ENCODE measurements at places on chromosomes 11 and 22.

DNA sequence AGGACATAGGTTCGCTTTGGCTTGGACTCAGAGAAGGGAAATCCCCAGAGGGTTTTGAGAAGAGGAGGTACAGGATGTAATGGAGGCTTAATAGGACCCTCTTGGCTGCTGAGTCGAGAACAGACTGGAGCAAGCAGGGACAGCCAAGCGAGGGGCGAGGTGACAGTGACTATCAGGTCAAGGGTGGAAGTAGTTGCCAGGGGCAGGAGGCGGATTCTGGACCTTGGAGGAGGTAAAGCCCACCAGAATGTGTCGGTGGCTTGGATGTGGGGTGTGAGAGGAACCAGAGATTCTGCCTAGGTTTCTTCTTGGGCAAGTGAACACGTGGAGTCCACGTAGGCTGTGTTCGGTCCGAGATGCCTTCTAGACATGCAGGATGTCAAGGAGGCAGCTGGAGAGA lies 4.4 kb downstream of the TRMT112 start:
- no peak for DNase-seq

DNA sequence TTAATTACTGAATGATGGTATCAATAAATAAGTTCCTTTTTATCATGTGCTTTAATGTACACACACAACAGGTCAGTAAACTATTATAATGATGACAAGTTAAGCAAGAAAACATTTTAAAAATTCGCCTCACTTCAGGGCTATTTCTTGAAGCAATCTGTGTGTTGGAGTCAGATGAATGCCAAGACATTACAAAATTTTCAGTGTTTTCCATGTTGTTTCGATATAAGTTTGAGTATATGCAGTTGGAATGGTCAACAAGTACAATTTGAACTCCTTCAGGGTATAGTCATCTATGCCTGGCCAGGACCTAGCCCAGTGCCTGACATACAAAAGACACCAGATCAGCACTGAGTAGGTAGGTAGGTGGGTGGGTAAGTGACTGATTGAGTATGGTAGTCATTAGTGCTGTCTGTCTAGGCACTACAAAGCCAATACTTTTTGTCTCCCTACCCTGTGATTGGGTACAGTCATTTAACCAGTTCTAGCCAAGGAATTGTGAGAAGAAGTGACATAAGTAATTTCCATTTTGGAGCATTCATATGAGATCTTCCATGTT lies 7.5 kb downstream of the PRCP start:
- DNase-seq: no peak

DNA sequence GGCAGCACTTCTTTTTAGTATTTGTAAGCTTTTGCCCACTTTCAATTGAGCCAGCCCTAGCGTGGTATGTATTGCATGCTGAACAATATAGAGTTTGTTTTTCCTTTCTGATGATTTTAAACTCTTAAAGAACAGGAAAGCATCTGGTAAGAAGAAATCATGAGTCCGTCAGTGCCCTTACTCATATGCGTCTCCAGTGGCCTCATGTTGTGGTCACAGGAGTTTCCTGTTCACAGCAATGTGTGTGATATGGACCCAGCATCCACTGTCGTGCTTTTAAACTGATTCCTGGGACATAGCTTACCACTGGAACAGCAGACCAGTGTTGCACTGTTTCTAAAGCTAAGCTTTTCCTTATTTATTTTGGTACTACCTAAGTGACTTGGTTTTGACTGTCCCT lies 40.1 kb downstream of the BID start:
- no peak for DNase-seq

- no peak for DNase-seq
Observed at GRCh38 chr11:134248910-134249480, 4.2 kb downstream of the THYN1 start.

DNA sequence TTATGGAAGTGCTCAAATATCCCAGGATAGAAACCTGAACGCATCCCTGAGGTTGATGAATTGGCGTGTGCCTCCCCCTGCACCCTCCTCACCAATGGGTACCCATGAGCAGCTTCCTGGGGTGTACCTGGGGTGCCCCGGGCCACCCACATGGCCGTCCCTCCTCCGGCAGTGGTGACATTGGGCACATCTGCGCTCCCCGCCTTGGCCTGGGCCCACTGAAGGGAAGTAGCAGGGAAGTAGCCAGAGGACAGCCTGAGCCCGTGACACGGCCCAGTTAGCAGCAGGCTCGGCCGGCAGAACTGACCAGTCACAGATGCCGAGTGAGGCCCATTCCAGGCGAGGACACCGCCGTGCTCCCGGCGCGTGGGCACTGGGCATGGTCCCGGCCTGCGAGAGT lies 16.7 kb downstream of the MRPL23 start:
- no peak for DNase-seq

DNA sequence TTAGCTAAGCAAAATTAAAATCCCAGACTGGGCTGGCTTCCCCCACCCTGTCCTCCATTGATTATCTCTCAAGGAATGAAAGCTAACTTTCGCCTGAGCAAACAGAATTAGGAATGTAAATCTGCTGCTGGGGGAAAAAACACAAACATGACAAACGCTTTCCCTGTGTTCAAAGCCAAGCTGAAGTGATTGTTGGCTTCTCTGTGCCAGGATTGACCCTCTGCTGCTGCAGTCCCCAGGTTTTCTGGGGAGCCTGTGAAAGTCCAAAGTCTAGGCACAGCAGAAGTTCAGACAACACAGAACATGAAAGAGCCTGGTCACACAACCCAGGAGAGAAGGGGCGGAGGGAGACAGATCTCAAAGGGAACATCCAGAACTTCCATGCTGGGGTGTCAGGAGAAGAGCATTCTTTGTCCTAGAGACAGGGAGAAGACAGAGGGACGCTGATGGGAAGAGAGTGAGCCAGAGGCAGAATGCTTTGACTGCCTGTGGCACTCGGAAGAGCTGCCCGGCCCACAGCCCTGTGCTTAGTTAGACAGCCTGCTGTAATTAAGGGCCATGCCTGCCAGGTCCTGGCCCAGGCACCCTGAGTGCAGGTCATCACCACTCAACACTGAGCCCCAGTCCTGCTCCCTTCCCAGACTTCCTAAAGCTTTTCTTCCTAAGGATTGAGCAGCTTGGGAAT lies 6.9 kb downstream of the PATZ1 start:
- no peak for DNase-seq

GRCh38 chr22:36374603-36375024 lies 13.2 kb downstream of the MYH9 start:
- no peak for DNase-seq

DNA sequence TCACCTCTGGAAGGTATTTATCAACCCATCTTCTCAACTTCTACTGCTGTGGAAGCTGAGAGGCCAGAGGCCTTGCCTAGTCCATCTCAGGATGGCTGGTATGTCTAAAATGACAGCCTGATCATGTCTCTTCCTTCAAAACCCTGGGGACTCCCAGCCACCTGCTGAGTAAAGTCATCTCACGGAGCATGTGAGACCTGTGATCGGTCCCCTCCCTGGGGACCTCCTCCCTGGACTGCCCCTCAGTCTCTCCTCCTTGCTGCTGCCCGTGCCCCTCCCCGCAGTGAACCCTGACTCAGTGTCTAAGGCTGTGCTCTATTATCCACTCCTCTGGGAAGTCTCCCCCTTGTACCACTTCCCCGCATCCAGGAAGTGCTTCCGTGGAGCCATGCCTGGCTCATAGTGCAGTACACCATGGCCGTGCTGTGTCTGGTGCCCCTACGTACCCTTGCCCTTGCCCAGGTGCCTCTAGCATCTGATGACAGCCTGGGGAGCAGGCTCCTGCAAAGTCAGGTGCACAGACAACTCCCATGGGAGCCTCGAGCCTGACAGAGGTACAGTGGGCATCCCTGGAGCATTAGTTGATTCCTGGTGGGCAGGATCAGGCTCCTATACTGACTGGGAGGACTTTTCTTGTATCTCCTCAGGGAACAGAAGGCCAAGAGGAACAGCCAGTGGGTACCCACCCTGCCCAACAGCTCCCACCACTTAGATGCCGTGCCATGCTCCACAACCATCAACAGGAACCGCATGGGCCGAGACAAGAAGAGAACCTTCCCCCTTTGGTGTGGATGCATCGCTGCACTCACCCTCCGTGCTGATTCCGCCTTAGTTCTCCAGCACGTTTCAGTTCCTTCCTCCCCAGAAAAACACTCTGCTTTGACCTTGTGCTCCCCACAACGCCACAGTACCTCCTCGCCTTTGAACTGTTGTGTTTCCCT lies 13.8 kb downstream of the SMARCB1 start:
- no peak for DNase-seq

GRCh38 chr11:131178020-131178419 lies 192.4 kb upstream of the NTM start:
- no peak for DNase-seq

All from HTR-8/SVneo (cell line).